ENCODE measurements at places on chromosomes 11 and 22. TPM values are rescaled to one million over a fixed set of nuclear protein-coding genes. Genes with fewer than 3 reads are reported as not detected.
A peak's percentile ranks its signal among the peaks of the same experiment; 100 is the strongest.

GRCh38 chr22:44664149-44664548 lies 37.9 kb upstream of the PRR5 start:
- peak; percentile 54 for DNase-seq

GRCh38 chr22:22935546-22936157 lies 48.0 kb downstream of the IGLL5 start:
- no peak for DNase-seq

- no peak for DNase-seq
Measured at GRCh38 chr11:46383974-46384701, 2.7 kb downstream of the MDK start.

Gene ARVCF
- 2.6 TPM for polyA plus RNA-seq

- no peak for DNase-seq
Measured at GRCh38 chr11:1553808-1554594, 18.1 kb downstream of the DUSP8 start.

GRCh38 chr11:91947215-91947820 lies 277.3 kb upstream of the FAT3 start:
- peak; percentile 93 for DNase-seq

- no peak for DNase-seq
Measured at GRCh38 chr11:69105461-69106030, 50.2 kb upstream of the SMIM38 start.

DNA sequence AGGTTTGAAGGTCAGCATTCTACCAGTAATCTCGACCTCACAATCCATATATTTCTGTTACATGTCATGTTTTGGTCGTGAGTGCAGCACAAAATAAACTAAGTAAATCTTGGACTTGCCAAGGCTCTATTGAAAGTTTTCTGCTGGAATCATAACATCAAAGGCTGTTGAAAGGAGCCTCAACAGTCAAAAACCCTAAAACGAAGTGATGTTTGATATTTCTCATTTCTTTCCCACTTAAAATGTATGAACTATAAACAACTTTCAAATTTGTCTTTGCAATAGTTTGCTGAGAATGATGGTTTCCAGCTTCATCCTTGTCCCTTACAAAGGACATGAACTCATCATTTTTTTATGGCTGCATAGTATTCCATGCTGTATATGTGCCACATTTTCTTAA lies 1118.5 kb downstream of the LRRC4C start:
- DNase-seq: no peak

DNA sequence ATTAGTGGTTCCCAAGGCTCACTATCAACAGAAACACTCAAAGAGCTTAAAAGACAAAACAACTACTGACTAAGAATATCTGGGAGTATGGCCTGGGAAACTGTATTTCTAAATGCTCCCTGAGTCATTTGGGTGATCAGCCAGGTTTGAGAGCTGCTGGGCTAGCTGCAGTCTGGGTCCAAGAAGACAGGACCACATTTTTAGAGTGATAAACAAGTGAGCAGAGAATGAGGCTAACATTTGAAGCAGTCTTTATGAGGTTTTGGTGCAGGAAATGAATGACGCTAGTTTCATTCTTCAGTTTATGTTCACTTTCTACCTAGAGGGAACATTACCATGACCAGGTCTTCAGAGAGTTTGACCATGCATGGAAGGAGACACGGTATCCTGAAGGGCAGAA lies 97.7 kb downstream of the TEAD1 start:
- DNase-seq: peak; percentile 60

DNA sequence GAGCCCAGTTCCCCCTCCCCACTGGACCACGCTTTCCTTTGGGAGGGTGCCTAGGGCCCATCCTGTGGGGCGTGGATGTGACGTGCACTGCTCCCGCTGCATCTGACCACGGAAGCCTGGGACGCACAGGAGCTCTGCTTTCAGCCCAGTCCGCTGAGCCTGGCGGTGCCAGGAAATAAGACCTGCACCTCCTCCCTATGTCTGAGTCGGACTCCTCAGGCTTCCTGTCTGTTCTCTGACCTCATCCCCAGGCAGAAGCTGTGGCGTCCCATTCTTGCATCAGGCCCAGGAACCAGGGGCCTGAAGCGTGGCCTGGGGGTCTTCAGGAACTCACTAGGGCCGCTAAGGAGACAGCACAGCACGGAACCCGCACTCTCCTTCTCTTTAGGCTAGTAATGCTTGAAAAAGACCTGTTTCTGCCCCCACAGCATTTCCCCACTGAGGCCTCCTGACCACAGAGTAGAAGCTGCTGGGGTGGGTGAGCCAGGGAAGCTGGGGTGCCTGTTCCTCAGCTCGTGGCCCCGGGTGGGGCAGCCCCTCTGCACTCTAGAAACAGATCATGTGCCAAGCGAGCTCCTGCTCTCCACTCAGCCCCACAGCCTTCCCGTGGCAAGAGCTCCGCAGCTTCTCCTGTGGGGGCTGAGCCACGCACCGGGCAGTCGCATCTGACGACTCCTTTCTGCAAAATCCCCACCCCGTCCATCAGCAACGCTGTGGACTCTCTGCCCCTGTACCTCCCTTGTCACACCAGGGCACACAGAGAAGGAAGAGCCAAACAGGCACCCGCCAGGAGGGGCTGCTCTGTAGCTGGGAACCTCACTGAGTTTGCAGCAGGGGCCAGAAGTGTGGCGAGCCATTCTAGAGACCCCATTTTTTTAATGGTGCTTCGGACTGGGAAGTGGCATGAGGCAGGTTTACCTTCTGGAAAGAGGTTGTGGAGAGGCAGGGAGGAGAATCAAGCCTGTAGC lies 22.6 kb downstream of the MOV10L1 start:
- DNase-seq: peak; percentile 90

- DNase-seq: no peak
Measured at GRCh38 chr11:78689585-78690153, 115.0 kb upstream of the NARS2 start.

GRCh38 chr22:26885441-26886261 lies 228.3 kb downstream of the MIAT start:
- DNase-seq: no peak

DNA sequence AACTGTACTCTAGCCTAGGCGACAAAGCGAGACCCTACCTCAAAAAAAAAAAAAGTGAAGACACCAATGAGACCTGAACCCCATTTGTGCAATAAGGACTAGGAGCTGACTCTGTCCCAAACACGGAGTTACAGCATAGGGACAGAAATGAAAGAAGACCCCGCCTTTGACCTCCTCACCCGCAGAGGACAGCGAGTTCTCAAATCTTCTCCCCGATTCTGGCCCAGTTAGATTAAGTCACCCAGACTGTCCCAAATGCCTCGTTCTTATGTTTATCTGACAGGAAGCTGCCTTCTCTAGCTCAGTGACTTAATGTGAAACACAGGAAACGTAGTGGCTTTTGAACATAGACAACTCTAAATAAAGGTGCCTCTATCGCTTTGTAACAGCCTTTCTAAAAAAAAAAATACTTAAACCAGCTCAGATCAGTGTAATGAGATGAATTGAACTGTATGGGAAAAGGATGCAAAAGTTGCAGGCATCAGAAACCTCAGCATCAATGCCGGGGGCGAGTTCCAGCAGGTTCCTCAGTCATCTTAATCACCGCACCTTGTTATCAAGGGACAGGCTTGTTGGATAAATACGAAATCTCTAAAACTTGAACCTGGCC lies 10.6 kb downstream of the MYH9 start:
- DNase-seq: no peak

Gene PVALB
- polyA plus RNA-seq: not detected

GRCh38 chr11:104372111-104372510 lies 208.2 kb upstream of the PDGFD start:
- no peak for DNase-seq

DNA sequence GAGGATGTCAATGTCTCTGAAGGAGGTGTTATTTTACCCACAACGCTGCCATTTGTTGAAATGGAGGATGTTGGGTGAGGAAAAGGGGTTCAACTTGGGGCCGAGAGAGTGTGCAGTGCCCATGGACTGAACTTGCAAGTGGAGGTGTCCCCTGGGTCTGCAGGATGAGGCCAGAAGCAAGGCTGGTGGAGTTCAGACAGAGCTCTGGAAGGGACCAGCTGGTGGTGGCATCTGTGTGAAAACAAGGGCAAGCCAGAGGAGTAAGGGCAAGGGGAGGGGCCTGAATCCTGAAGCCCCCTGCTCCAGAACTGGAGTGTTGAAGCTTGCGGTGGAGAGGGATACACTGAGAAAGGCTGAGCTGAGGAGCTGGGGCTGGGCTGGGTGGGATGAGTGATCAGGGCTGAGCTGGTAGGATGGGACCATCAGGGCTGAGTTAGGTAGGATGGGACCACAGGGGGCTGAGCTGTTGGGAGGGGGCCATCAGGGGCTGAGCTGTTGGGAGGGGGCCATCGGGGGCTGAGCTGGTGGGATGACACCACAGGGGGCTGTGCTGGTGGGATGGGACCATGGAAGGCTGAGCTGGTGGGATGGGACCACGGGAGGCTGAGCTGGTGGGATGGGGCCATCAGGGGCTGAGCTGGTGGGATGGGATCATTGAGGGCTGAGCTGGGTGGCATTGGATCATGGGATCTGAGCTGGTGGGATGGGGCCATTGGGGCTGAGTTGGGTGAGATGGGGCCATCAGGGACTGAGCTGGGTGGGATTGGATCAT lies 13.4 kb upstream of the CTSD start:
- no peak for DNase-seq

GRCh38 chr11:39365809-39366436 lies 2093.5 kb downstream of the LRRC4C start:
- DNase-seq: peak; percentile 2

Gene LGR4
- 8.8 TPM for polyA plus RNA-seq

Data from fibroblast of lung (primary cell).